ENCODE measurements at places on chromosomes 16 and 17.

- DNase-seq = no peak
Measured at GRCh38 chr17:14197586-14197985, 39.1 kb downstream of the CDRT15 start.

DNA sequence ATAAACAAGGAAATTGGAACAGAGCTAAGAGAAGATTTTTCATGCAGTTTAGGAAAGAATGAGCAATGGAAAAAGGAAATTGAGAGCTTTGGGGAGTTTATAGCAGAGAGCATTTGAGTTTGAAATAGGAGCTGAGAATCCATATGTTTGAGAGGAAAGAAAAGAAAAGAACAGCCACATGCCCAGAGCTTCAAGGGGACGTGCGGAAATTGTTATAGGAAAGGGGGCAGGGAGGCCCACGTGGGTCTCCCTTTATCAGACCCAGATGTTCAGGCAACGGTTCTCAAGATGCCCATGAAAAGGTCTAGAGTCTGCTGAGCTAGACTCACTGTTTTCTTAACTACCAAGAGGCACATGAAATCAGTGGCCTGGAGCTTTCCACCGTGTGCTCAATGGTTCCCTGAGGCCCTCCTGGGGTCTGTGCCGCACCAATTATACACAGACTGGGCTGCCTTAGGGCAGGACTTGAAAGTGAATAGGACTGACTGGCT is 31.2 kb downstream of the CHD9 start:
- no peak for DNase-seq

GRCh38 chr16:12917653-12918052 is 16.3 kb downstream of the SHISA9 start:
- peak; percentile 28 for DNase-seq

- DNase-seq = no peak
Measured at GRCh38 chr17:70109497-70109896, 34.5 kb downstream of the KCNJ16 start.

- DNase-seq = no peak
Measured at GRCh38 chr17:9643611-9644010, 1.7 kb upstream of the USP43 start.

GRCh38 chr16:67703626-67704025 is 15.5 kb downstream of the GFOD2 start:
- DNase-seq = no peak

- DNase-seq = no peak
Measured at GRCh38 chr16:57981636-57982035, 10.7 kb upstream of the CNGB1 start.

GRCh38 chr17:49390548-49391324 is 23.9 kb downstream of the PHB1 start:
- no peak for DNase-seq

DNA sequence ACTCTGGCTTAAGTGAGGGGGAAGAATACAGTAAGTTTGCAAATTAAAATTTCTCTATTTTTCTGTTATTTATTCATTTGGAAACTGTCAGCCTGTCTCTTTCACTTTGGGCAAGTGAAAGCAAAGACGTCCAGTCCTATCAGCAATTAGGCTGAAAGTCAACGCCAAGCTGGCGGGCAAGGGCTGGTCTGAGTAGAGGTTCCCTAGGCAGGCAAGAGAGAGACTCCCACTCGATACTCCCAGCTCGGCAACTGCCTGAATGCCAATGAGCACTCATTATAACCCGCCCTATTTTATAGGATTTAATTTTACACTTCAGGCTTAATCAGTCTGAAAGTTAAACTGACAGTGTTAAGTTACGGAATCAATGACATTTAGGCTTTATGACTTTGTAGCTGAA is 14.3 kb upstream of the SLC38A8 start:
- DNase-seq = no peak

DNA sequence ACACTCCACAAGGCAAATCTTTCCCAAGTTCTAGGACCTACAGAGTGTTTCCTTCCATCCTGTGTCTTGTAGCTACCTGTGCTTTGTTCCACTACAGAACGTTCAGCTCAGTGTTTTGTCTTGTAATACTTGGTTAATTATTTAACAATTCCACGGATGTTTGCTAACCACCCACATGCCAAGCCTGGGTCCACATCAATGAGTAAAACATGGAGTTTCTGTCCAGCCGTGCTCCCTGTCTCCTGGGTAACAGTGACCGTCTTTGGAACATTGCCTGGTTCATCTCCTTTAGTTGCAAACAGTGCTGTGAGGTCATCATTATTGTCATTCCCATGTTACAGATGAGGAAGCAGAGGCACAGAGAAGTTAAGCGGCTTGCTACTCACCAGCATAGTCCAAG is 41.3 kb downstream of the IRF8 start:
- DNase-seq = no peak

GRCh38 chr16:22665048-22665797 is 148.7 kb upstream of the HS3ST2 start:
- DNase-seq = no peak

DNA sequence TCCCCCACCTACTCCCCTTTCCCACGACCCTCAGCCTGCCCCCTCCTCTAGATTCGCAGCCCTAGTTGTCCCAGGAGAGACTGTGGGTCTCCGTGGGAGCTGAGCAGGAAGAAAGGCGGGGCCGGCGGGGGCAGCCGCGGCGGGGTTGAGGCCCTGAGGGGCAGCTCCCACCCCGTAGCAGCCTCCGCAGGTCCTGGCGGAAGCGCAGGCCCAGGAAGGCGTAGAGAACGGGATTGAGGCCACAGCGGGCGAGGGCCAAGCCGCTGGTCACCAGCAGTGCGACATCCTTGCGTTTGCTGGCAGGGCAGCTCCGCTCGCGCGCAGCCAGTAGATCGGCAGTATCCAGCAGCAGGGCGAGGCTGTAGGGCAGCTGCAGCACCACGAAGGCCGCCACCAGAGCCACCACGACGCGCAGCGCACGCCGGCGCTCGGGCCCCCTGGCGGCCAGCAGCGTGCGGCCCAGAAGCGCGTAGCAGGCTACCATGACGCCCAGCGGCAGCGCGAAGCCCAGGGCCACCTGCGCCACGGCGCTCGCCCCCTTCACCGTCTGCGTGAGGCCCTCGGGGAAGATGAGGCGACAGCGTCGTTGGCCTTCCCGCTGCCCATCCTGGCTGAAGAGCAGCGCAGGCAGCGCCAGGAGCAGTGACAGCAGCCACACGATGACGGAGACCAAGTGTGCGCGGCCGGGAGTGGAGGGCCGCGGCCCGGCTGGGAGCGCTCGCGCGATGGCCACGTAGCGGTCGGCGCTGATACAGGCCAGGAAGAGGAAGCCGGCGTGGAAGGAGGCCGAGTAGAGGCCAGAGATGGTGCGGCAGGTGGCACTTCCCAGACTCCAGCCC is 1.9 kb downstream of the CCR10 start:
- DNase-seq = no peak

GRCh38 chr17:32771396-32771795 is 105.5 kb downstream of the MYO1D start:
- DNase-seq = no peak

- DNase-seq = no peak
Measured at GRCh38 chr16:14351647-14352046, 278.4 kb downstream of the PARN start.

DNA sequence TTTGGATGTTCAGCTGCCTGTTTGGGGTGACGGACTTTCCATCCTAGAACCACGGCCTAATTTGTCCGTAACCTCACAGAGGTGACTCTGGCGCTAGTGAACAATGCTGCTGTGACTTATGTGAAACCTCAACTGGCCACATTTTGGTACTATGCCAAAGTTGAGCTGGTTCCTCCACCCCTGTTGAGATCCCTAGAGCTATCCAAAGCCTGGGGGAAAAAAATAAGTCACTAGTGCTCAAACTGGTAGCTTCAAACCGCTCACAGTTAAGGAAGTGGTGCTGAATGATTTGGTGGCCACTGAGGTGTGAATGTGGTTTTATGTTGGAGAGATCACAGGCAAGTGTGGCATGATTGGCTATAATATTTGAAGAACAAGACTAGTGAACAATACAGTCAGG is 11.3 kb upstream of the TUBG2 start:
- no peak for DNase-seq

DNA sequence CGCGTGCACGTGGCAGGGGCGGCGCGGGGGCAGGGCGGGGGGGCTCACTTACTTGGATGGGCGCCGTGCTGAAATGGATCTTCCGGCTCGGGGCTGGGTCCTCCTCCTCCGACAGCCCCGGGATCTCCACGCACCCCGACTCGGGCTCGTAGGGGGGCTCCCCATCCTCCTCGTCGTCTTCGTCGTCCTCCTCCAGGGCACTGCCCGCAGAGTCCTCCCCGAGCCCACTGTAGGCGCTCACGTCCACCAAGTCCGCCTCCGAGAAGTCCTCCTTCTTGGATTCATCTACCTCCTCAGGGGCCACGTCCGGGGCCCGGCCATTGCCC is 1.4 kb downstream of the PPP1R9B start:
- no peak for DNase-seq
